ENCODE measurements at places on chromosomes 12 and 14. TPM values are rescaled to one million over a fixed set of nuclear protein-coding genes. Genes with fewer than 3 reads are reported as not detected.
A peak's percentile ranks its signal among the peaks of the same experiment; 100 is the strongest.

GRCh38 chr12:9650151-9650576, 19.3 kb upstream of the CLEC2D start:
- H3K27me3 ChIP-seq: no peaks in the 10 kb centered on the region
- no peak for DNase-seq
- peak overlapping the region; percentile 99 for H3K4me3 ChIP-seq
- peaks cover 60% of the 10 kb centered on the region for H3K4me1 ChIP-seq

GRCh38 chr12:47785036-47785886, 12.2 kb downstream of the SLC48A1 start:
- H3K4me3 ChIP-seq: no peak overlapping the region
- DNase-seq: no peak
- H3K36me3 ChIP-seq: peaks cover 14% of the 10 kb centered on the region
- H3K27ac ChIP-seq: peak overlapping the region; percentile 70

DNA sequence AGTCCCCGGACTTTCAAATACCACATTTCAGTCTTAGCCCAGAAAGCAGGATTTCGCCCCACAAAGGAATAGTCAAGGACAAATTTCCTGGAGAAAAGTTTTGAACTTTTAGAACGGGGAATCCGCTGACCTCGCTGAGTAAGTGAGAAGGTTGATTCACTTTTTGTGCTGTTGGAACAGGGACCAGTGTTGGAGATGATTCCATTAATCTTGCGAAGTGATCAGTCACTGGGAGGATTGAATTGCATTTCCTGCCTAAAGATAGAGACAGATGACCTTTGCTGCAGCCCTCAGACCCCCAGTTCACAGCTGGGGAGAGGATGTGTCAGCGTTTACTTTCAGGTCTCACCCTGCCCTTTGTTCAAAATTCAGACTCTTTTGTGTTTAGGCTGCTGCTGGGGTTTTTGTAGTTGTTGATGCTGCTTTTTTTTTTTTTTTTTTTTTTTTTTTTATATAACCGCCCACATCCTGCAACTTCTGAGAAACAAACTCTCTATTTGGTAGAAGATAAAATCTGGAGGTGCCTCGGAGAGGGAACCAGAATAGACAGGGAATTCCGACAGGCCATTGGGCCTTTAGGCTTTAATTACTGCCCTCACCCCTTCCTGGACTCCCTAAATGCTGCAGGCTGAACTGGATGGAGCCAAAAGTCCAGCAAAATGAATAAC, 9.8 kb upstream of the KDM2B start:
- peak overlapping the region; percentile 79 for H3K4me3 ChIP-seq
- no peaks in the 10 kb centered on the region for H3K36me3 ChIP-seq
- peak; percentile 66 for DNase-seq
- no peaks in the 10 kb centered on the region for H3K27me3 ChIP-seq
- H3K4me1 ChIP-seq: peaks cover 33% of the 10 kb centered on the region

GRCh38 chr14:73774241-73774570, 60.0 kb upstream of the PNMA1 start:
- H3K27me3 ChIP-seq: no peaks in the 10 kb centered on the region
- peak overlapping the region; percentile 51 for H3K27ac ChIP-seq
- H3K4me1 ChIP-seq: peaks cover 92% of the 10 kb centered on the region
- peaks cover 2% of the 10 kb centered on the region for H3K36me3 ChIP-seq
- DNase-seq: no peak

- no peaks in the 10 kb centered on the region for H3K4me1 ChIP-seq
- no peaks in the 10 kb centered on the region for H3K36me3 ChIP-seq
- DNase-seq: no peak
- no peaks in the 10 kb centered on the region for H3K27me3 ChIP-seq
- no peak overlapping the region for H3K27ac ChIP-seq
- H3K4me3 ChIP-seq: no peak overlapping the region
Measured at GRCh38 chr14:96792003-96792402, 5.2 kb upstream of the VRK1 start.

DNA sequence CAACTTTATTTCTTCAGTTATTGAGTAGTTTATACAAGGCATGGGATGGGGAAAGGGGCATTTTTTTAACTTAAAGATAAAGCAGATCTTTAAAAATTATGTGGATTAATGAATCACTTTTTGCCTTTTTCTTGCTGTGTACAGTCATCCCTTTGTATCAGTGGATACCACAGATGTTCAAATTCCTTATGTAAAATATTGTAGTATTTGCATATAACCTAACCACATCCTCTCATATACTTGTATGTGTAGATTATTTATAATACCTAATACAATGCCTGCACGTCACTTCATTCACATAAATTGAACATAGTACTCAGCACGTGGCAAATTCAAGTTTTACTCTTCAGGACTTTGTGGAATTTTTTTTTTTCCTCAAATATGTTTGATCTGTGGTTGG, 66.5 kb upstream of the MON2 start:
- no peak for DNase-seq
- peaks cover 14% of the 10 kb centered on the region for H3K4me1 ChIP-seq
- H3K27me3 ChIP-seq: no peaks in the 10 kb centered on the region
- H3K4me3 ChIP-seq: no peak overlapping the region

NUMB gene
- 66.3 TPM for total RNA-seq

- H3K27me3 ChIP-seq: no peaks in the 10 kb centered on the region
- H3K36me3 ChIP-seq: no peaks in the 10 kb centered on the region
- no peak overlapping the region for H3K27ac ChIP-seq
- no peak for DNase-seq
Measured at GRCh38 chr14:30883508-30884294, 9.3 kb downstream of the COCH start.

DNA sequence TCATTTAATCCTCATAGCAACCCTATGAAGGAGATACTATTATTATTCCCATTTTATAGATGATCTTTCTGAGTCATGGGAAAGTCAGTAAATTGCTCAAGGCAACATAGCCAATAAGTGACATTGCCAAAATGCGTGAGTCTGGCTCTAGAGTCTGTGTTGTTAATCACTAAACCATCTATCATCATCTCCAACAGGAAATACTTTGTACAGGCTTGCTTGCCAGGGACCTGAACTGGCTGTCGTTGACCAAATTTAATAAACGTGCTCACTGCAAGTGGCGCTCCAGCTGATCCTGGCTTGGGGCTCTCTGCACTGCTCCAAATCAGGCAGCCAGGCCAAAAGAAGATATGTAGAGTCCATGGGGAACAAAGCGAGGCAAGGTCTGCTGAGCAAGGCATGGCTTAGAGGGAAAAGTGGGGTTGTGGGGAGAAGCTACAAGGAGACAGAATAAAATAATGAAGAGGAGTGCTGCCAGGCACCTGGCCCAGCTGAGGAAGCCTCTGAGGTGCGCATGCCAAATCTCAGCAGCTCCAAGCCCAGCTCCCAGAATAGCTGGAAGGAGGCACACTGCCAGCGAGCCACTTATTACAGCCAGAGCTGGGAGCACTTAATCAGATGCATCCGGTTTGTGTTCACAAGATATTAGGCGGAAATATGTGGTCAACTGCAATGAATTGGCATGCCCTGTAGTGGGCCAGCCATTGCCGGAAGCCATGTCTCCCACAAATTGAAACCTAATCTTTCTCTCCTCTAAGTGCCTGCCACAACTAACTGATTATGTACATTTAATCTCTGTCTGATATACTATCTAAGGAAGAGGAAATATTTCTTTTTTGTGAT, 43.3 kb upstream of the PTPRO start:
- H3K27me3 ChIP-seq: no peaks in the 10 kb centered on the region
- no peak overlapping the region for H3K4me3 ChIP-seq
- no peaks in the 10 kb centered on the region for H3K4me1 ChIP-seq

- no peaks in the 10 kb centered on the region for H3K27me3 ChIP-seq
- no peak for DNase-seq
Measured at GRCh38 chr14:63928744-63929174, 76.0 kb downstream of the SYNE2 start.

DNA sequence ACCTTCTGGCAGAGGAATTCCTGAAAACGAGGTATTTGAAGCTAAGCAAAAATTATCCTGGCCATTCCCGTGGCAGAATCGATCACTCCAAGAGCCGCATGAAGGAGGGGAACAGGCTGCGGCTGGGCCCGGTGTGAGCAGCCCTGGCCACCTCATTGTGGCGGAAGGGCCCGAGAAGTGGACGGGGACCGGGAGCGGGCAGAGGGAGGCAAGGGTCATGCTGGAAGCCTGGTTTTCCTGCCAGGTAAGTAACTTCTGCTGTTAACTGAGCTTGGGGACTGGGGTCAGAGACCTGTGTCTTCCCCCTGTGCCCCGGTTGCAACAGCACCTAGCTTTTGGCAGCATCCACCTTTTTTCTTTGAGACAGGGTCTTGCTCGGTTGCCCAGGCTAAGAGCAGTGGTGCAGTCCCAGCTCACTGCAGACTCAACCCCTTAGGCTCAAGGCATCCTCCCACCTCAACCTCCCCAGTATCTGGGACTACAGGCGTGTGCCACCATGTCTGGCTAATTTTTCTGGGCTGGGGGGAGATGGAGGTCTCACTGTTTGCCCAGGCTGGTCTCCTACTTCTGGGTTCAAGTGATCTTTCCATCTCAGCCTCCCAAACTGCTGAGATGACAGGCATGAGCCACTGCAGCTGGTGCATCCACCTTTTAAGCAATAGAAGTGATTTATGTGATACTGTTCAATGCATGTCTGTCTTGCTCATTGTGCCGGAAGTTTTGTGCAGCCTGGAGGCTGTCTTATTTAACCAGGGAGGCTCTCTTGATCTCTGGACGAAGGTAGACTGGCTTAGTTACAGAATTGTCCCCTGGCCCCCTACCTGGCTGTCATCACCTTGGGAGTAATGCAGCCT, 174.0 kb upstream of the MYL2 start:
- no peak for DNase-seq
- H3K4me3 ChIP-seq: no peak overlapping the region
- peaks cover 19% of the 10 kb centered on the region for H3K4me1 ChIP-seq
- H3K27me3 ChIP-seq: no peaks in the 10 kb centered on the region

DNA sequence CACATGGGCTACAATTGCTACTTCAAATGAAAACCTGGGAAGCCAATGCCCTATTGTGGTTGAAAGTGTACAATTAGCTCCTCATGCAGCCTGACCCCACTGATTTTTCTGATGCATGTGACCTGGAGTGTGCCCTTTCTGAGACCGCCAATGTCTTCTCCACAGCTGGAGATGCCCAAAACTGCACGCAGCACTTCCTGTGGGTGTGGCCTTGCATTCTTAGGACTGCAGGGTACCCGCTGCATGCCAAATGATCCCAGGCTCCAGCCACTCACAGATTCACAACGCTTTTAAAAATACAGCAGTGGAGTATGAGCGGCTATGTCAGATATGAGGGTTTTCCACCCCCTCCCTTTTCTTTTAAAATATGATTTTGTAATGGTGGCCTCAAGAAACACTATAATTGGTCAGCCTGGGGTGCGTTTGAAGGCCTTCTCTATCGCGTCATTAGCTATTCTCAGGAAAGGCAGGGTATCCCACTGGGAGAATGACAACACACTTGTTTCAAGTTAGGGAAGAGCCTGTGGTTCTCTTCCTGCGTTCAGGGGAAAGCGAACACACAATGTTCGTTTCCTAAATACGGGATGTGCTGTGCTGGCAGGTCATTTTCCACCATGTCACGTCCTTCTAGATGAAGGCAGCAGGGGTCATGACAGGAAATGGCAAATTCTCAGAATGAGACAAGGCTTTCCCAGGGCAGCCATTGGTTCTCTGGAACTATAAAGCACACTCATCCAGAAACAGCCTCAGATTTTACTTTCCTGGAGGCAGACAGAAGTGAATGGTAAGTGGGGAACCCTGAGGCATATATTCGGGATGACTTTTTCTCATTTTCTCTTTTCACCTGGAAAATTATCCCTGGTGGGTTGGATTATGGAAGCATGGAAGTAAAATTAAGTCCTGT, at the start of gene APOLD1:
APOLD1 (plus strand) TSS at position 749 of the 904 bp plus-strand sequence; CDS start at position 782, 33 bp downstream.
- DNase-seq: no peak
- H3K27me3 ChIP-seq: no peaks in the 10 kb centered on the region
- H3K4me3 ChIP-seq: peak within 1 kb of the TSS; percentile 94
- H3K27ac ChIP-seq: peak within 1 kb of the TSS; percentile 60

- DNase-seq: peak; percentile 7
- H3K4me1 ChIP-seq: peaks cover 16% of the 10 kb centered on the region
- no peak overlapping the region for H3K4me3 ChIP-seq
- H3K27me3 ChIP-seq: peaks cover 9% of the 10 kb centered on the region
Measured at GRCh38 chr14:51304438-51304837, 64.4 kb downstream of the TMX1 start.

- H3K27ac ChIP-seq: peak overlapping the region; percentile 48
- H3K4me3 ChIP-seq: no peak overlapping the region
- DNase-seq: no peak
- peaks cover 91% of the 10 kb centered on the region for H3K4me1 ChIP-seq
Measured at GRCh38 chr12:67276421-67276820, 7.3 kb downstream of the CAND1 start.

DNA sequence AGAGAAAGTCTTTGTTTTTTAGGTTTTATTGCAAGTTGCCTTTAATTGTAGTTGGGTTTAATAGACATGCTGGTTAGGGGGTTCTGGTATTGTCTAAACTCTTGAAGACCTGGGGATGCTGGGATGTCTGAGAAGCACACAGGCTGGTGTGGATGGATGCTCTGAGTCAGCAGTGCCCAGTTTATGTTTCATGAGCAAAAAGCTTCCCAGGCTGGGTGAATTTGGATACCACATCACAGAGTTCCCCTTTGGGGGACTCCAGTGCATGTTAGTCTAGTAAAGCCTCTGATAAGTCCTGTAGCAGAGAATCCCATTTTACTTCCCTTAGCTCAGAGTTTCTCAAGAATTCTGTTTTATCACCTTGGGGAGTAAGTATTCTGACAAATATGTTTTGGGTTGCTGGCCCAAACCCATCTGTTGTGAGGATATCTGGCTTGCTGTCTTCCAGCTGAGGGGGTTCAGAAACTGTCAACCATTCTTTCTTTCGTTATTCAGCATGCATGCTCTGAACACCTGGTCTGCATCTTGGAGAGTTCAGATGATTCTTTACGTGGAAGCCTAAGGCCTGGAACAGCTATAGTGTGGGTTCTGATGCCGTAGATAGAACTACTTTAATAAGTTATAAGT, 509.1 kb downstream of the VRK1 start:
- peak; percentile 51 for DNase-seq
- peak overlapping the region; percentile 15 for H3K4me3 ChIP-seq
- peaks cover 38% of the 10 kb centered on the region for H3K4me1 ChIP-seq
- H3K27me3 ChIP-seq: no peaks in the 10 kb centered on the region
- no peaks in the 10 kb centered on the region for H3K36me3 ChIP-seq

- no peak overlapping the region for H3K27ac ChIP-seq
- no peaks in the 10 kb centered on the region for H3K27me3 ChIP-seq
- no peak overlapping the region for H3K4me3 ChIP-seq
Measured at GRCh38 chr14:24459331-24459730, 16.8 kb upstream of the SDR39U1 start.

DNA sequence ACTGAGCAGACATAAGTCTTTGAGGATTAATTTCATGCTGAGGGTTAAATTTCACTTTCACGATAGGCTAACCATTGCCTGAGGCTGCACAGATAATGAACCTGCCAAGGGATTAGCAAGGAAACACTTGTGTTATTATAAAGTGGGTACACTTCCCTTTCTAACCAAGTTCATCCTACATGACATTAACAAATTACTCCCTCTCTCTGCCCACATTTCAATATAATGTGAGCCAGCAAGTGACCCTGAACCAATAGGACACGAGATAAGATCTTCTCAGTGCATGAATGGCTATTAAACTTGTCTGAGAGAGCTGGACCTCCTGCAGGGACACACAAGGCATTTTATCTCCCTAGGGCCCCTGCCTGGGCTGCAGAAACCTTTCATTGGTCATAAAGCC, 173.5 kb downstream of the PAX9 start:
- H3K4me1 ChIP-seq: no peaks in the 10 kb centered on the region
- H3K36me3 ChIP-seq: no peaks in the 10 kb centered on the region
- no peaks in the 10 kb centered on the region for H3K27me3 ChIP-seq
- no peak overlapping the region for H3K4me3 ChIP-seq
- H3K27ac ChIP-seq: no peak overlapping the region

- DNase-seq: no peak
- no peak overlapping the region for H3K4me3 ChIP-seq
- no peaks in the 10 kb centered on the region for H3K4me1 ChIP-seq
- H3K27ac ChIP-seq: no peak overlapping the region
- H3K27me3 ChIP-seq: peaks cover 17% of the 10 kb centered on the region
Measured at GRCh38 chr14:56753396-56753795, 56.9 kb downstream of the OTX2 start.

Data from activated T-cell treated with anti-CD3 and anti-CD28 coated beads, Interleukin-2, amount 50 U/mL, for 72 hours (primary cell).